Stimulated activated CD4-positive, alpha-beta T cell treated with anti-CD3 and anti-CD28 coated beads, Interleukin-12 subunit alpha, Interleukin-12 subunit beta, amount 100 ng/mL, for 48 hours (primary cell): ENCODE measurements at places on chromosomes 4 and X.

GRCh38 chr4:108144451-108144850 is 24.3 kb downstream of the LEF1 start:
- no peak for DNase-seq

- DNase-seq: no peak
Observed at GRCh38 chrX:52509916-52510315, 6.9 kb downstream of the XAGE1B start.

GRCh38 chrX:97987979-97988378 is 1104.3 kb downstream of the RPA4 start:
- DNase-seq: no peak

- DNase-seq: no peak
Observed at GRCh38 chr4:36332023-36332781, 50.8 kb downstream of the DTHD1 start.

DNA sequence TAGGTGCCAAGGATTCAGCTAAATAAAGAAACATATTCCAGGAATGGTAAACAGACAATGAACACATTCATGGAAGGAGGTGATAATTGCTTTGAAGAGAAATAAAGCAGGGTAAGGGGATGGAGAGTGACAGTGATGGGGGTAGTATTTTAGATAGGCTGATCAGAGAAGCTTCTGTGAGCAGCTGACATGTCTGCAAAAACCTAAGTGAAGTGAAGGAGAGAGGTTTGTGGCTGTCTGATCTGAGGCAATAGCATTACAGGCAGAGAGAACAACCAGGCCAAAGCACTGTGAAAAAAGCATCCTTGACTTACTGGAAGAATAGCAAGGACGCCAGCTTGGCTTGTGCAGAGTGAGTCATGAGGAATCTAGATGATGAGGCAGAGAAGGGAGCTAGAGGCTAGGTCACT is 271.9 kb upstream of the GATB start:
- no peak for DNase-seq
